ENCODE measurements at places on chromosomes 12 and 14.

GRCh38 chr12:76766161-76766560 is 2.2 kb downstream of the ZDHHC17 start:
- no peaks in the 10 kb centered on the region for H3K27me3 ChIP-seq
- H3K4me1 ChIP-seq = peaks cover 2% of the 10 kb centered on the region
- no peak overlapping the region for H3K27ac ChIP-seq
- no peak for DNase-seq

- H3K36me3 ChIP-seq = peaks cover 4% of the 10 kb centered on the region
- no peaks in the 10 kb centered on the region for H3K27me3 ChIP-seq
- H3K27ac ChIP-seq = no peak overlapping the region
- H3K4me1 ChIP-seq = peaks cover 3% of the 10 kb centered on the region
- DNase-seq = no peak
These were observed 2.3 kb downstream of the PYM1 start for GRCh38 chr12:55925371-55925770.

- no peak for DNase-seq
- H3K4me3 ChIP-seq = no peak overlapping the region
These were observed 473.4 kb downstream of the AACS start for GRCh38 chr12:125538401-125539199.

- no peaks in the 10 kb centered on the region for H3K27me3 ChIP-seq
- DNase-seq = no peak
- H3K4me3 ChIP-seq = no peak overlapping the region
- H3K27ac ChIP-seq = no peak overlapping the region
- no peaks in the 10 kb centered on the region for H3K4me1 ChIP-seq
- no peaks in the 10 kb centered on the region for H3K36me3 ChIP-seq
These were observed 497.7 kb upstream of the RPL10L start for GRCh38 chr14:47149326-47149725.
